ENCODE measurements at places on chromosomes 2 and 18. TPM values are rescaled to one million over a fixed set of nuclear protein-coding genes. Genes with fewer than 3 reads are reported as not detected.

Gene GTF2A1L
- total RNA-seq: not detected

Gene ZNF396
- 3.1 TPM for total RNA-seq

Gene PSD4
- 82.9 TPM for total RNA-seq

Gene PRPF40A
- total RNA-seq: 45.3 TPM

Gene LIPT1
- total RNA-seq: 11.4 TPM

Gene ATRAID
- 231 TPM for total RNA-seq

Gene TCF7L1
- total RNA-seq: 5.8 TPM

Gene FKBP1B
- 5.7 TPM for total RNA-seq

Gene SERPINB13
- not detected for total RNA-seq

Gene ADAM17
- total RNA-seq: 28.3 TPM

Measured in adrenal gland (tissue), 19 donors.